ENCODE measurements at places on chromosomes 4 and X.

- no peak for DNase-seq
Measured at GRCh38 chr4:151034829-151035228, 19.7 kb upstream of the LRBA start.

GRCh38 chrX:38166478-38167083 is 54.1 kb downstream of the SRPX start:
- peak; percentile 19 for DNase-seq

DNA sequence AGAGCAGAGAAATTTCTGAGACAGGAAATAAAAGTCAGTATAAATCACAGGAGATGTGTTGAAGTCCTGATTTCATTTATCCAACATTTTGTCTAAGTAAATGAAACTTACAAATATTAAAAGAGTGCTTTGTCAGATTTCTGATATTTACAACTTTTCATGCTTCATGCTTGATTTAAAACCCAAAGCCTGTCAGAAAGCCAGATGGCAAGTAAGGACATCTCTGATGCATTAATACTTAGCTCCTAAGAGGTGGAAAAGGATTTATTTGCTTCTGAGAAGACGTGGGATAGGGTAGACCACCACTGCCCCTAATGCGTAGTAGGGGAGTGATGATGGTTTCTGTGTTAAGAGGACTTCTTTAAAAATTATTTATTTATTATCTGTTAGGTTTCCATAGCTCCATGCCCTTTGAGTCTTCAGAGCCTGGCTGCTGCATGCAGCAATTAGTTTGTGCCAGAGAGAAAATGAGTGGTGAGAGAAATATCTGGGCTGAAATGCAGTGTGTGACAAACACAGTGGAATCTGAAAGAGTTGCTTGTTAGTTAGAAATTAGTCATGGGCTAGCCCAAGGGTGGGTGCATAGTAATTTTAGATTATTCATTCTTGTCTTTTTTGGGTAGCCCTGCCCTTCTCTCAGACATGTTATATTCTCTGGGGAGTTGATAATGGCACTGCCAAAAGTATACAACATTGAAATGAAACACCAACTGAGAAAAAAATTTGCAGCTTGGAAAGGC is 333.8 kb downstream of the C4orf33 start:
- DNase-seq = no peak

GRCh38 chr4:184457535-184458249 is 16.7 kb downstream of the IRF2 start:
- no peak for DNase-seq

- no peak for DNase-seq
Measured at GRCh38 chrX:12467321-12467720, 323.9 kb upstream of the PRPS2 start.

GRCh38 chrX:20530406-20530921 is 263.8 kb upstream of the RPS6KA3 start:
- peak; percentile 47 for DNase-seq

DNA sequence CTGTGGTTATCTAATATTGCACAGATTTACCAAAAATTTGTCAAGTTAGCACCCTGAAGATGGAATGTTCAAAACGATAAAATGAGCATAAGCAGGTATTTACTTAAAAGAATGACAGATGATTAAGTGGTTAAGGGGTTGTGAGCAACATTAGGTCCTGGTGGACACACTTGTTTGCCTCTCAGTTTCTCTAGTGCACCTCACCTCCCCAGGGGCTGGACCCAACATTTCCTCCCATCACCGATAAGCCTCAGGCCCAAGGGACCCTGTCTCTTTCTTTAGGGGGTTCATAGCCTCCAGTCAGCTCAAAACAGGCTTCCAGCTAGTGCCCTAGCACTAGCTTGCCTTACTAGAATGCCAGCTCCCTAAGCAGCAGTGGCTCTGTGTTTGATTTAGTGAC is 88.0 kb downstream of the ATP11C start:
- DNase-seq = no peak

DNA sequence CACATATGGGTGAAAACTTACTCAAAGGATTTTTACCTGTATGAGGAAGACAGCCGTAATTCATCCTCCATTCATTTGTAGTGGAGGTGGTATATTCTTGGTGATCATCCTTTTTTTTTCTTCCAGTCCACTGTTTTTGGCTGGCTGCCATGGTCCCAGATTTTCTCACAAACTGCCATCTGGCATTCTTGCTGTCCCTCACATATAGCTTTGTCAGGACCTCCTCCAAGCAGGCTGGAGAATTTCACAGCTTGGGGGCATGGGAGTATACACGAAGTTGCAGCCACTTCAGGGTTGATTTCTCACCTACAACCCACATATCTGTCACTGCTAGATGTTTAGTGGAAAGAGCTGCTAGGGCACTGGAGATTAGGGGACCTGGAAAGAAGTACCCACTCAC is 401.0 kb downstream of the IL1RAPL1 start:
- DNase-seq = no peak

- no peak for DNase-seq
Measured at GRCh38 chrX:18098763-18099162, 121.9 kb downstream of the BEND2 start.

DNA sequence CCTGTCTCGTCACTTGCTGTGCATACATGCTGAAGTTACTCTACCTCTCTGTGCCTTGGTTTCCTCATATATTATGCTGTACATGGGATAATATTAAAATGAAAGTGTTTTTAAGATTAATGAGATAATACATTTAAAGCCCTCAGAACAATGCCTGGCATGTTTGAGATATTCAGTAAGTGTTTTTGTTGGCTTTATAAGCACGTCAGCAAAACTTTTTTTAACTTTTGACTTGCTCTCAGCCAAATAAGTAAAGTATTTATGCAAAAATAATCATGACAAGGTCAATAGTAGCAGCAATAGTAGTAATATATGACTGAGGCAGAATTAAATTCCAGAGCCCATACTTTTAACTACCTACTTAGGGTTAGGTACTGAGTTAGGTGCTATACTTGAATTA is 29.2 kb downstream of the LIMCH1 start:
- DNase-seq = no peak

GRCh38 chrX:12814420-12814819 is 23.2 kb downstream of the PRPS2 start:
- peak; percentile 22 for DNase-seq

- no peak for DNase-seq
Measured at GRCh38 chrX:153063315-153063714, 7.0 kb downstream of the PNMA3 start.

GRCh38 chr4:185512516-185512915 is 22.8 kb downstream of the PDLIM3 start:
- DNase-seq = no peak

- no peak for DNase-seq
Measured at GRCh38 chr4:32180086-32180485, 1459.9 kb downstream of the PCDH7 start.

- no peak for DNase-seq
Measured at GRCh38 chr4:182699795-182700194, 217.4 kb downstream of the DCTD start.

- DNase-seq = no peak
Measured at GRCh38 chr4:52317361-52317879, 266.3 kb downstream of the SPATA18 start.

DNA sequence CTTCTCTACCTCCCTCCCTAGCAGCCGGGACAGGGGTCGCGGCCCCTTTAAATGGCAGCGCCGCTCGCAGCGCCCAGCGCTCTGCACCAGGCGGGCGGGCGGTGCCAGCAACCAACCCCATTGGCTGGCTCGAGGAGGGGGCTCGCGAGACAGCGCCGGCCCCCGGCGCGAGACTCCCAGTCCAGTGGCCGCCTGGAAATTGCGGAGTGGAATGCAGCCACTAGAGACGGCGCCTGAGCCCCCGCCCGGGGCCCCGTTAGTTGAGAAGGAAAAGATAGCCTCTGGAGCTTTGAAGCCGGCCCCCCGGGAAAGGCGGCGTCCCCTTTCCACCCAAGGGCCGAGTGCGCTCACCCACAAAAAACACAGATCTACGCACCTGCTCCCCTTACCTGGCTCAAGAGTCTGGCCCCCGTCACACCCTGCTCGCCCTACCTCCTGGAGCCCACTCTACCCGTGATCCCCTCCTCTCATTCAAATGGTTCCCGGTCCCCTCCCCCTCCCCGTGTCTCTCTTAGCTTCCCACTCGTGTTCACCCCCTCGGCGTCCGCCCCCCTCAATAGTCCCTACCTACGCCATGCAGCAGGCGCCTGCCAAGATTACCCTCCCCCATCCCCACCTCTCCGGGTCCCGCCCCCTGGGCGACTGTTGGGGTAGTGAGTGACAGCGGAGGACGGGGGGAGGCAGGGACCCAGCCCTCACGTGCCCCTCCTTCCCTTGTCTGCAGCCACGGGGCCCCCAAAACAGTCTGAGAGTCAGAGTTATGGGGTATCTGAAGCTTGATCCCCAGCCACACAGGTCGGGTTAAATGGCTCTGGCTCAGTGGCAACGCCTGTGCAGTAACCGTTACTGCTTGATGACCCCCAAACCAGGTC is at the start of gene ZMYM3:
Gene ZMYM3, minus strand, starts transcription at position 49 of the 872 bp plus-strand sequence. CDS start 885 bp downstream, outside the sequence.
- peak; percentile 73 for DNase-seq

DNA sequence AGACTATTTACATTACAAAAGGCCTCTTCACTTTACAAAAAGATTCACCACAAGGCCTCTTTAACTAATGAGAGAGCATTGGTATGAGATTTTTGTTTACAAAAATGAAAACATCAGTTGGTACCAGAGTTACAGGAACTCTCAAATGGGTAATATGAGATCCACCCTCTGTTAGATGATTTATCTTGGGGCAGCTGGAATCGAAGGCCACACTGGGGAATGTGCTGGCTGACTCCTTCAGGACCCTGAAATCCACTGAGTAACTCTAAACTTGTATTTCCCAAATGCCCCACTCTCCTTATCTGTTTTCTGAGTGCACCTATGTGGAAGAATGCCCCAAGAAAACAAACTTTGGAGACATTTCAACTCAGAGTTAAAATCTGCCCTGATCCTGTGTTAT is 232.9 kb upstream of the F9 start:
- no peak for DNase-seq

- DNase-seq = no peak
Measured at GRCh38 chr4:153079857-153080391, 124.3 kb upstream of the TRIM2 start.

DNA sequence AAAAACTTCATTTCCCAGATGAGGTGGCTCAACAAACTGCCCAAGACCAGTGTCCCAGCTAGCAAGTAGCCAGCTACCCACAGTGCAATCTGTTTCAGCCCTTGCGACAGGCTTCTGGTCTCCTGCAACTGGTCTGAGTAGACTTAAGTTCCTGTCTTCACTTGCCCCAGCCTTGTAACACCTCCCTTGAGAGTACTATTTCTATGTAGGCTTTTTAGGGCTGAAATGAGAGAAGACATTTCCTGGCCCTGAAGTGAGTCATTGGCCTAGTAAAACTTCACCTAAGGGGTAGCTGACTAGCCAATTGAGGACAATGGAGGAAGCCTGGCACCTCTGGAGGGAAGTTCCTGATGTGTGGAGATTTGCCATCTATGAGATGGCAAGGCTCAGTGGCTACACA is 80.1 kb upstream of the STIM2 start:
- DNase-seq = no peak

- DNase-seq = no peak
Measured at GRCh38 chr4:26400132-26400531, 79.3 kb downstream of the RBPJ start.

DNA sequence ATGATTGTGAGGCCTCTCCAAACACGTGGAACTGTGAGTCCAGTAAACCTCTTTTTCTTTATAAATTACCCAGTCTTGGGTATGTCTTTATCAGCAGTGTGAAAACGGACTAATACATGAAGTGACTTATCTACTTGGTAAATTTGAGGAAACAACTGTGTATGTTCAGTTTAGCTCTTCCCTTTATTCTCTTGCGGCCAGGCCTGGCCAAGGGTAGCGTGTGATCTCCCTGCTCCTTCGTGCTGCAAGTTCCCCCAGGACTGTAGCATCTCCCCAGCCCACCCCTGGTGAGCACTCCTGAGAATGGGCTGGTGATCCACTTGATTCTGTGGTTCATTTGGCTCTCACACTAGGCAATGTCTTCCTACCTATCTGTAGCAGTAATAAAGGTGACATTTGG is 53.2 kb upstream of the CHRNA9 start:
- no peak for DNase-seq

DNA sequence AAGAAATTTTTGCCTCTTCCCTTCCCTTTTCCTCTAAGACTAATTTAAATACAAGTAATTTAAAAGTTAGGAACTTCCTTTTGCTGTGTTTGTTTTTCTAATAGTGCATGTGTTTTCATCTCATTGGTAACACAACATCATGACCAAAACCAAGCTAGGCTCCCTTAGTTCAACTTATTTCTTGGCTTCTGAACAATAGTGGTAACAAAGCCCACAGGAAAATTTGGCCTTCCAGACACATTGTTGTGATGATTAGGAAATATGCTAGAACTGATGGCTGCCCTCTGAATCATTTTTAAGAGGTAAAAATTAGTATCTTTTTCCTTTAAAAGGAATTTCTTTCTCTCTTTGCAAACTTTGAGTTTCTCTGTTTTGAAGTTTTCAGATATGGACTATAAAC is 25.5 kb upstream of the TEC start:
- no peak for DNase-seq

GRCh38 chr4:170139764-170140163 is 50.0 kb upstream of the AADAT start:
- DNase-seq = no peak

DNA sequence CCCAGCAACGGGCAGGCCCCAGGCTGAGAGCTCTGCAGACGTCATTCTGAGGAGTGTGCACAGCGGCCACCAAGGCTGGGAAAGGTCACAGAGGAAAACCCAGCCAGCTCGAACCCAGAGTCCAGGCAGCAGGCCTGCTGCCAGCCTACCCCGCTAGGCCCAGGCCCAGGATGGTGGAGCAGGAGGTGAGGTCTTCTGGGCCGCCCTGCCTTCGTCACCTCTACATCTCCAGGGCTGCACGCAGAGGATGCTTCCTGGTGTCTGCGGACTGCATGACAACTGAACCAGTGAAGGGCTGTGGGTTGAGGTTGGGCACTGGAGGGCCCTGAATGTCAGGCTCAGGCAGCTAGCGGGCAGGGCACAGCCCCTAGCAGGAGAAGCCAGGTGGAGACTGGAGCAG is 5.8 kb upstream of the ADRA2C start:
- no peak for DNase-seq

GRCh38 chr4:138800421-138800820 is 215.2 kb upstream of the NOCT start:
- DNase-seq = no peak

GRCh38 chr4:159725571-159725970 is 622.7 kb downstream of the RAPGEF2 start:
- DNase-seq = no peak

DNA sequence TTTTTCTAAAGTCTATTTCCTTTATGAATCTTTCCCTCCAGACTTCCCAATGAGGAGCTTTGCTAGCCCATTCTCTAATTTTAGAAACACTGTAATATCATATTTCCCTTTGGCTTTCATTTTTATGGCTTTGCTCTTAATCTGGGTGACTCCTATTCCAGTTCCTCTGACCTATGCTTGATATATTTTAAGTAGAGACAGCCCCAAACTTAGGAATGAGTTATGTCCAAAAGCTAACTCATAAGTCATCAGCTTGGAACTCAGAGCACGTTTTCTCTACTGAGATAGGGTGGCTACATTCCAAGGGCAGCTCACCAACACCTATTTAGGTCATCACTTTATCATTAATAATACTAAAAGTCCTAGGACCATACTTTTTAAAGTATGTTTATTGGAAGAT is 77.8 kb downstream of the OR13H1 start:
- DNase-seq = no peak

GRCh38 chr4:134024251-134024650 is 177.3 kb downstream of the PABPC4L start:
- DNase-seq = no peak

GRCh38 chr4:74042681-74043080 is 4.2 kb upstream of the CXCL3 start:
- DNase-seq = no peak

GRCh38 chr4:5018603-5019002 is 655 bp downstream of the CYTL1 start:
- DNase-seq = no peak

- no peak for DNase-seq
Measured at GRCh38 chr4:6041800-6042199, 23.6 kb upstream of the C4orf50 start.
